ENCODE measurements at places on chromosomes 7 and 10.
A peak's percentile ranks its signal among the peaks of the same experiment; 100 is the strongest.

- no peak for DNase-seq
These were observed 273.2 kb downstream of the ELFN1 start for GRCh38 chr7:1943326-1943725.

DNA sequence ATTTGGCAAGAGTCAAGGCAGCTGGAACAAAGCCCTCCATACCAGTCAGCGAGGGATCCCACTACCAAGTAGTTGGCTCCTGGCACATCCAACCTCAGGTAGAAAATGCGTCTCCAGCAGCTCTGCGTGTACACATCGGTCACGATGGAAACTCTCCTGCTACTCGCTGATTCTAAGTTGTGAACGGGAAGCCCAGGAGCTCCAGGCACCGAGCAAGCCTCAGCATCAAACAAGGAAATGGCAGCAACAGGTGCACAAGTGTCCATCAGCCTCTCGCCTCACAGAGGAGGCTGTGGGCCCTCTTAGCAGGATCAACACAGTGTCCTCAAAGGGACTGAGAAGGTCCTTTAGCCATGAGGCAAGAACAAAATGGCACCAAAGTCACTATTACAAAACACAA, 127.0 kb downstream of the TCERG1L start:
- no peak for DNase-seq

DNA sequence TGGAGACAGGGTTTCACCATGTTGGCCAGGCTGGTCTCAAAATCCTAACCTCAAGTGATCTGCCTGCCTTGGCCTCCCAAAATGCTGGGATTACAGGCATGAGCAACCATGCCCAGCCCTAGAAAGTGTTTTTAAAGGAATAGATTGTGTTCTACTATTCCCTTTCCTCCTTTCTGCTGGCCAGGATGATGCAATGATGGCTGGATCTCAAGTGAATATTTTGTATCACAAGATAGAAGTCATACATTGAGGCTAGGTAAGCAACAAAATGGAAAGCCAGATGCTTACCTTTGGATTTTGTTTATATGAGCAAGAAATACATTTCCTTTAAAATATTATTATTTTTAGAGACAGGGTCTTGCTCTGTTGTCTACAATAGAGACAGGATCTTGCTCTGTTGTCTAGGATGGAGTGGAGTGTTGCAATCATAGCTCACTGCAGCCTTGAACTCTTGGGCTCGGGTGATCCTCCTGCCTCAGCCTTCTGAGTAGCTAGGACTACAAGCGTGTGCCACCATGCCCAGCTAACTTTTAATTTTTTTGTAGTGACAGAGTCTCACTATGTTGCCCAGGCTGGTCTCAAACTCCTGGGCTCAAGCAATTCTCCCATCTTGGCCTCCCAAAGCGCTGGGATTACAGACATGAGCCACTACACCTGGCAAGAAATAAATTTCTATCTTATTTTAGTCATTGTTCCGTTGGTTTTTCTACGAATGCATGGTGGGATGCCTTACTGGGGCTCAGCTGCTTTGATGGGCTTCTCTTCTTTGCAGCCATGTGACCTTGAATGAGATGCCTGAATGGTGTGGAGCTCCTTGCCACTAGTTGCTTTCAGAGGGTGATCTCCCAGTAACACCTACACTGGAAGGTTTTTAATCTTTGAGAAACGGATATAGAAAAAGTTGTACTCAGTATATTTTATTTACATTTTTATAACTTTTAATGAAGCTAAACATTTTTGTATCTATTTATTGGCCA, 5.8 kb upstream of the AEBP1 start:
- no peak for DNase-seq

GRCh38 chr10:69459893-69460575, 8.8 kb downstream of the TSPAN15 start:
- no peak for DNase-seq

GRCh38 chr7:41924796-41925195, 221.9 kb upstream of the INHBA start:
- no peak for DNase-seq

- no peak for DNase-seq
These were observed 84.4 kb downstream of the LHPP start for GRCh38 chr10:124546055-124546369.

- no peak for DNase-seq
These were observed 71.0 kb upstream of the GTF2I start for GRCh38 chr7:74586258-74587175.

DNA sequence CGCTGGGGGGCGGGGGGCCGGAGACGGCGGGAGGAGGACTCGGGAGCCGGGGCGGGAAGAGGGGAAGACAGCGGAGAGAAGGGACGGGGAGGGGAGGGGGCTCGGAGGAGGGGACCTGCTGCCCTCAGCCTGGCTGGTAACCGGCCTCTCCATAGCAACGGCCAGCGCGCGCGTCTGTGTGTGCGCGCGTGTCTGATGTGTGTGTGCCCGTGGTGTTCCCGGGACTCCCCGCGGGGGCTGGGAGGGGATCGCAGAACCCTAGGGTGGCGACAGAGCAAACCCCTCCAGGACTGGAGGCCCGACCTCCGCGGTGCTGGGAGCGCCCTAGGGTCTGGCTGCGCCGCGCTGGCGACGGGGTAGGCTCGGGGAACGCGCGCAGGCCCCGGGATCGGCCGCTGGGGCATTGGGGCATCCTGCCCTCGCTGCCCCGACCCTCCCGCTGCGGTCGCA, 356.3 kb downstream of the DNAJB6 start:
- no peak for DNase-seq

DNA sequence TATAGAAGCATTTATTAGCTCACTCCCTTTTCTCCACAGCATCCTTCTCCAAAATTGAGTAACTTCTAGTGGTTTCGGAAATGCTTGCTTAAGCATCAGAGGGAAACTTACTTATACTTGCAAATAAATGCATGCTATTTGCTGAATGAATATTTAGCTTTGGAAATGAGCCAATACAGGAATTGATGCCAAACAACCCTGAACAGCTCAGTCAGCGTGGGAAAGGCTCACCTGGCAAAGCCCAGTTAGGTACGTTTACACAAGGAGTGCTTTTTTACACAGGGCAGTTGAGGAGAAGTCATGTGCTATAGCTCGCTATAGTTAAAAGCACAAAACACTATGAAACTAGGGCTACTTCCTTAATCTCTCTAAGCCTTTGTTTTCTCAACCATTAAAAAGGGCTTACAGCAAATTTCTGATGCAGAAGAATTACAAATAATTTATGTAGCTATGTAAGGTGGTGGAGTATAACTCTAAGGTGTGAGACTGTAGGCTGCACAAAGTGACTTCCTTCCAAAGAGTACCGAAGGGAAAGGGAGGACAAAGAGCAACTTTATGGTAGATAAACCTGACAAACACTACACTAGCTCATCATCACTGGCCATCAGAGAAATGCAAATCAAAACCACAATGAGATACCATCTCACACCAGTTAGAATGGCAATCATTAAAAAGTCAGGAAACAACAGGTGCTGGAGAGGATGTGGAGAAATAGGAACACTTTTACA, 498.2 kb downstream of the PHTF2 start:
- no peak for DNase-seq

DNA sequence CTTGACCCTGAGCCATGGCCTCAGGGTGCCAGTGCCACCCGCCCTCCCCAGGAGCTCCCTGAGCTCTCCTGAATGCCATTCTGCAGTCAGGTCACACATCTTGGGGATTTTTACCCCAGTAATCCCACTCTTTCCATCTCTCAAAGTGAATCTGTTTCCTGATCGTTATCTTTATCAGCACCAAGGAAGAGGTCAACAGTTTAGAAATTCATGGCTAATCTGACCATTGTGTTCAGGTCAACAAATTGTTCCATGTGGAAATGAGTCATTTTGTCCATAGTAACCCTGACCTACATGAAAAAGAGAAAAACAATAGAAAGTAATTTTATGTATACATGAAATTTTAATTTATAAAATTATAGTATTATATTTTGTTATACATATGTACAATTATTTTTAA, 28.8 kb upstream of the ZNF488 start:
- no peak for DNase-seq

GRCh38 chr7:22326181-22326580, 30.8 kb downstream of the RAPGEF5 start:
- DNase-seq: no peak

- DNase-seq: no peak
These were observed 11.4 kb upstream of the ZKSCAN1 start for GRCh38 chr7:100003711-100004661.

DNA sequence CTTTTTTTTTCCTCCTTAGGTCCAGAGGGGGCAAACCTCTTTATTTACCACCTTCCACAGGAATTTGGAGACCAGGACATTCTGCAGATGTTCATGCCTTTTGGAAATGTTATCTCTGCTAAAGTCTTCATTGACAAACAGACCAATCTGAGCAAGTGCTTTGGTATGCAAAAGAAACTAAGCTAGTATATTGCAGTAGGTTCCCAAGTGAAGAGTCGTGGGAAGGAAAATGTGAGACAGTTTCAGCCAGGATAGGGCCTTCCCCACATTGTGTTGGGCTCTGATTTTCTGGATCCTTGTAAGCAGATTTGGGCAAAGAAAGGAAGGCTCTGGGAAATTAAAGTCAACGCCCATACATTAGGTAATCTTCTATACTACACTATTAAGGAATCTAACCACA, 285.6 kb downstream of the USP6NL start:
- DNase-seq: peak; percentile 23

- no peak for DNase-seq
These were observed 30.5 kb downstream of the TACC2 start for GRCh38 chr10:122019414-122019975.

DNA sequence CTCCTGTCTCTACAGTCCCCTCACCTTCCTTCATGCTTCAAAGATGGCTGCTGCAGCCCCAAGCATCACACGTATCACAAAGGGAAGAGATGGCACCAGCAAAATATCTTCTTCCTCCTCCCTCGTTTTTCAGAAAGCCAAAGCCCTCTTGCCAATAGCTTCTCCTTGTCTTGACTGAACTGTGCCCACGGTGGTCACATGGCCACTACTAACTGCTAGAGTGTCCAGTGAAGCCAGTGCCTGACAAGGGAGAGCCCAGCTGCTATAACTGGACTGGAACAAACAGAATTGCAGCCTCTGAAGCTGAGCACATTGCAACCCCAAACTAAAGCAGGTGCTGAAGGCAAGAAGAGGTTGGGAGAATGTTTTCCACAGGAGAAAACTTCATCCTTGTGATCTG, 120.8 kb upstream of the RET start:
- DNase-seq: no peak

- DNase-seq: no peak
These were observed 1.9 kb downstream of the BUB3 start for GRCh38 chr10:123156078-123156477.

DNA sequence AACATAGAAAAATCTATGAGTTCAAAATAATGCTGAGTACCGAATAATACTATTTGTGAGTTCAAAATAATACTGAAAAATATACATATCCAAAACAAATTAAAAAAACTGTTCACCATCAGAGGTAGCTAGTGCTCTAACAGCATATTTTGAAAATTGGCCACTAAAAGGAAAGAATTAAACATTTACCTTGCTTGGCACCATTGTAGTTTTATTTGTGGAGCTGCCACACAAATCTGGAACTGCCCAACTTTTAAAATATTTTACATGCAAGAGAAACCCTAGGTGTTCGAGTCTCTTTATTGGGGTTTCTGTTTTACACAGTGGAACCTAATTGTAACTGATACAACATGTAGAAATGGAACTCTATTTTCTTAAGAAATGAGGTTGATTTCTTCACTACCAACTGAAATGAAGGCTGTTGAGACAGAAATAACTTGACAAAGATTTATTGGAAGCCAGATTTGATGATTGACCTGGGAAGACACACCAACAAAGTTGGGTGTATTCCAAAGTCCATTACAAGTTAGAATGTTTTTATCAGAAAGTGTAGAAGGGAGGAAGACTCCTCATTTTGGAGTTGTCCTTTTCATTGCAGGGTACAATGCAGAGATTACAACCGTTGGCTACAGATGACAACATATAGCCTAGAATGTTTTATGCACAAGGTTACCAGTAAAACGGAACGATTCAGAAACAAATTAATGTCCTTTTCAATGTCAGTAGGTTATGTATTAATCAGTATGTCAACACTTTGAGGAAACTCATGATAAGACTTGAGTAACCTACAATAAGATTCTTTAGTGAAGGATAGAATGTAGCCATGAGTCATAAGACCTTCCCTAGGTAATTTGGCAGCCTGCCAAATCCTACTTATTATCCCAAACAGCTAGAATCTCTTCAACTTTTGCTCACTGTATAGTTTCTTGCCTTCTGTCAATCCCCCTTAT, 73.8 kb upstream of the PAPSS2 start:
- DNase-seq: no peak

GRCh38 chr10:22816298-22816653, 101.9 kb upstream of the PIP4K2A start:
- peak; percentile 73 for DNase-seq

DNA sequence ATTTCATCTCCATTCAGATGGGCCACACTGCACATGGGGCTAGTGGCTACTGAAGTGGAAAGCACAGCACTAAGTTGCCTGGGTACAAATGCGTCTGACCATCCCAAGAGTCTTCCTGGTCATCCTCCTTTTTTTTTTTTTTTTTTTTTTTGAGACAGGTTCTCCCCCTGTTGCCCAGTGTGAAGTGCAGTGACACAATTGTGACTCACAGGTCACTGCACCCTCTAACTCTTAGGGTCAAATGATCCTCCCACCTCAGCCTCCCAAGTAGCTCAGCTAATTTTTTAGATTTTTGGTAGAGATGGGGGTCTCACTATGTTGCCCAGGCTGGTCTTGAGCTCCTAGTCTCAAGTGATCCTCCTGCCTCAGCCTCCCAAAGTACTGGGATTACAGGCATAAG, 3.4 kb upstream of the TRRAP start:
- no peak for DNase-seq

DNA sequence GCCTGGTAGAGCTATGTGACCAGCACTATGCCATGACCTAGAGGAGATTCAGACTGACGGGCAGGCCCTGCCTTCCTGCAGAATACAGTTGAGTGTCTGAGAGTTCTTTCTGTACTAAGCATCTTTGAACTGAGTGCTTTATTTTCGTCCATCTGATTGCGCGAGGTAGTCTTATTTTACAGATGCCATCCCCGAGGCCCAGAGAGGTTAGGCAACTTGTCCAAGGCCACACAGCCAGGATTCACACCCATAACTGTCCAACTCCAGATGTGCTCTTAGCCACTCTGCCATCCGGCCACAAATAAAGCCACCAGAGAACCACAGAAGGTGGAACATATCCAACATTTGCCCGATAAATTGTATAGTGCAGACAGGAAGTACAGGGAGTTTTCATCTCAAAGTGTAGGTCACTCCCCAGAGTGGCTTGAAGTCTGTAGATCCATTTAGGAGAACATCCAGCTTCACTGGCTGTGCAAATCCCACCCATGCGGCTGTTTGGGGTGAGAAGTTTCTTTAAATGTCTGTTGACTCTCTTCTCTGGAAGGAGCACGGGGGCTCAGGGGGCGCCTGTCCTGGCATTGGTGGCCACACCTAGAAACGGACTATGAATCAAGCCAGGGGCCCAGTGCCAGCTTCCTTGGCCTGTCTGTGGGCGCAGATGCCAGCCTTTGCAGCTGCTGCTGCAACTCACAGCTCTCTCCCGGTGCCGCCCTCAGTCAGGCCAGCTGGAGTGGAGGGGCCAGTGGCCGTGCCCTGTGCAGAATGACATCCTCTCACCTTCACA, 11.1 kb downstream of the CHST3 start:
- no peak for DNase-seq
